ENCODE measurements at places on chromosomes 16 and 17.

- DNase-seq = peak; percentile 42
Measured at GRCh38 chr17:16214190-16215001, 938 bp downstream of the NCOR1 start.

- DNase-seq = no peak
Measured at GRCh38 chr16:72797621-72798020, 250.3 kb downstream of the ZFHX3 start.

- no peak for DNase-seq
Measured at GRCh38 chr17:80283116-80283852, 22.6 kb downstream of the RNF213 start.

DNA sequence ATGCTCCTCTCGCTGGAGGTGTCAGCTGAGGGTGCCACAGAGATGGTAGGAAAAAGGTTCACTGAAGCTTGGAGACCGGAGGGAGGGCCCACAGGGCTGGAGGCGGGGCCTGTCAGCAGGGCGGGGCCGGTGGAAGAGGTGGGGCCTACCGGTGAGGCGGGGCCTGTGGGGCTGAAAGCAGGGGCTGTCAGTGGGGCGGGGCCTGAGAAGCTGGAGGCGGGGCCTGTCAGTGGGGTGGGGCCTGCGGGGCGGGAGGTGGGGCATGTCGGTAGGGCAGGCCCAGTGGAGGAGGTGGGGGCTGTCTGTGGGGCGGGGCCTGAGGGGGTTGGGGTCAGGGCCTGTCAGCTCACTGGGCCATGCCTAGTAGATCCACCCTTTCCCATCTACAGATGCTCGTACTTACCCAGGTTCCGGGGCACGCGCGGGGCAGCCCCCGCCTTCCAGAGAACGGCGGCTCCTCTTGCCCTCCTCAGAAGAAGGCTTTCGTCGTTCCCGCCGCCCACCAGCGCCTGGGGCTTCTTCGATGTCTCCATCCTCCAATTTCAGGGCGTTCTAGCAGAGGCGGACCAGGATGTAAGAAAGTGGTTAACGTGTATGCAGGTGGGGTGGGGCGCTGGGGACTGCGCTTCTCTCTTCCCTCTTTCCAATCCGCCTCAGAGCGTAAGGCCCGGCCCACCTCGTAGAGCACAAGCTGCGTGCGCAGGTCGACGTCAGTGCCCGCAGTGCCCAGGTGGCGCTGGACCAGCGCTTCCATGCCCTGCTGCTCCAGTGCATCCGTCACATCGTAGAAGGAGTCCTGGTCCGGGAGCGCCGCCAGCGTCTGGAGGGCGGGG lies 9.8 kb downstream of the TMEM208 start:
- DNase-seq = peak; percentile 55

DNA sequence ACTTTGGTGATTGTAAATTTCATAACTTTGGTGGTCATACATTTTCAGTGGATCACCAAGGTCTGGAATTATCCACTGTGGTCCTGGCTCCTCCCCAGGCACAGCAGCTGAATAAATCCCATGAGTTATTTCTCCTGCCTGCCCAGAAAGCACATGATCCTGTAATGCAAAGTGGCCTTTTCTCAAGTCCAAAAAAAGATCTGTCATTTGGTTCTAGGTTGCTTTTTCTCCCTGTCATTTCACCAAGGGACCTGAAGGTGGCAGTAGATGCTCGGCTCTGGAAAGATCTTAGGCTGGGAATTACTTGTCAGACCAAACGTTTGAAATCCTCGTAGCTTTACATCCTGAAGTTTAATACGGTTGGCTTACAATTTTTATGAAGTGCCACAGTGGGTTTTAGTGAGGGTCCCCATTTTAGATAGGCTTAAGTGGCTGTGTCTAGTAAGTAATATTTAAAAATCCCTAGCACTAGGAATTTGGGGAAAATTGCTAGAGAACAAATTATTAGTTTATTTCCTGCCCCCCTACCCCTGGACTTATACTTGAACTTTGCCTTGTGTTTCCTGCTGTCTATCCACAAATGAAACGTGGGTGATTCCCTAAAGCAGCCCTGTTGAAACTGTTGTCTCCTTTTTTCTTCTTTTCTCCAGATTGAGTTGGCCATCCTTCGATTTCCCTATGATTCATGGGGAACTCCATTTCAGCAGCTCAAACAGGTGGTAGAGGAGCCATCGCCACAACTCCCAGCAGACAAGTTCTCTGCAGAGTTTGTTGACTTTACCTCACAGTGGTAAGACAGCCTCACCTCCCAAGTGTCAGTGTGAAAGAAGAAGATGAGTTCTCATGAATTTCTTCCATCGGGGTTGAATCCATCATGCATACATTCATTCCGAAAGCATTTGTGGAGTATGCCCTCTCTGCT lies 111.7 kb downstream of the MAP2K6 start:
- peak; percentile 70 for DNase-seq

DNA sequence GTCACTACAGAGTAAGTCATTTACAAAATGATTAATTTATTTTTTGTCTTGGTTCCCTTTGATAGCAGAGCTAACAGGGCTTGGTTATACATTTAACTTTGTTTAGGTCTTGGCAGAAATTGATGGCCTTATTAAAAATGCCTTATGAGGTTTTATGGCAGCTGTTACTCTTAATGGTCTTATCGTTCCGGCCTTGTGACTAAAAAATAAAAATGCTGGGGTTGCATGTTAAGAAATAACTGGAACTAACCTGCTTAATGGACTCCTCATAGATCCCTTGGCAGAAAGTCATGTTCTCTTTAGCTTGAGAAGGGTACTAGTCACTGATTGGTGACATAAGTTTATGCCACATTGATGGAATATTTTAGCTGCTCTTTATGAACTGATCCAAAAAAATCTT lies 18.3 kb downstream of the COX11 start:
- DNase-seq = no peak

DNA sequence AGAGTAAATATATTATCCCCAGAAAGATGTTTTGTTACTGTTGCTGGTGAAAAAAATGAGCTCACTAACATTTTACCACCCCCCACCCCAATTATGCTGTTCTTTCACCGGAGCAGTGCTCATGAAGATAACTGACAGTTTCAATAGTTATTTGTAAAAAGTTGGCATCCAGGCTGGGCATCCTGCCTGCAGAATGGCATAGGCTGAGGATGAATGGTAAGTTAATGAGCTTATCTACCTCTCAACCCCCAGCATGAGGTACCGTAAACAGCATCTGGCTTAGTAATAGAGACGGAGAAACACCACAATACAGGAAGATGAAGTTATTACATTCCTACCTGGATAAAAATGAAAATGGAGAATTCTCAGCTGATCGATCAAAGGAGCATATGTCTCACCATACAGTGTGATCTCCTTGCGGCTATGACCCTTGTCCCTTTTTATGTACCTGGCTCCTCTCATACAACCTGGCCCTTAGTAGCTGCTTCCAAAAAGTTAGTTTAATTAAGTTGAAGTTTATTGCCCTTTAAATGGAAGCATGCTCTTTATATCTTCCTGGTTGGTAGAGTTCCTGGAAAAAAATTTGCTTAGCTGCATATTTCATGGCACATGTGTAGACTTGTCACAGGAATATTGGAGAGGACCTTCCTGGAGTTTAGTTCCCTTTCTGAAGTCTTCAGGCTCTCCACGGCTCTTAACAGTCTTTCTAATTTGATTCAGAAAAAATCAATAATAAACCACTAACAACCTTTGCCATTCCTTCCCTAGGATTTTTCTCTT lies 61.2 kb upstream of the MPHOSPH6 start:
- DNase-seq = no peak

GRCh38 chr16:67198238-67198734 lies 645 bp upstream of the ELMO3 start:
- peak; percentile 21 for DNase-seq

DNA sequence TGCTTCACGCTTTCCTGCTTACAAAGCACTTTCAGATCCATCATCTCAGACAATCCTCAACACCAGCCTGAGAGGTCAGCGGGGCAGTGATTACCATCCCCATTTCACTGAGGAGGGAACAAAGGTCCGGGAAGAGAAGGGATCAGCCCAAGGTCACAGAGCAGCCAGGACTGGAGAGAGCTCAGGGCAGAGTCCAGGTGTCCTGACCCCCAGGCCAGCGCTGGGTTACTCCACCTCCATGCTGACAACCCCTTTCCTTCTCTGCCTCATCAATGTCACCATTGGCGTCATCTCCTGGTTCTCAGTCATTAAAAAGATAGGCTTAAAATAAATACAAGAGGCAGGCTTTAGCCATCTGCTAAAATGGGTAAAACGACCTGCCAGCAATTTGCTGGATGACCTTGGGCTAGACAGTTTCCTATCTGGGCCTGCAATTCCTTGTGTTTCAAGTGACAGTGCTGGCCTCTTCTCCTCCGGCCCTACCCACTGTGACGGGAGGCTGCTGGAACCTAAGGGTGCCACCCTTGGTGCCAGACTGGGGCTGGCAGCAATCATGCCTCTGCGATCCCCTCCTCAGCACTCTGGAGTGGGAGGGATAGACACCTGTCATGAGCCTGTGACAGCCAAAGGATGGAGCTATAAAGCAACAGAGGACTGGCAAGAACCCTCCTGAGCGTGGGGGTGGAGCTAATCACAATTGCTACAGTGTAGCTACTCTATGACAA lies 79.5 kb upstream of the CCL1 start:
- no peak for DNase-seq

DNA sequence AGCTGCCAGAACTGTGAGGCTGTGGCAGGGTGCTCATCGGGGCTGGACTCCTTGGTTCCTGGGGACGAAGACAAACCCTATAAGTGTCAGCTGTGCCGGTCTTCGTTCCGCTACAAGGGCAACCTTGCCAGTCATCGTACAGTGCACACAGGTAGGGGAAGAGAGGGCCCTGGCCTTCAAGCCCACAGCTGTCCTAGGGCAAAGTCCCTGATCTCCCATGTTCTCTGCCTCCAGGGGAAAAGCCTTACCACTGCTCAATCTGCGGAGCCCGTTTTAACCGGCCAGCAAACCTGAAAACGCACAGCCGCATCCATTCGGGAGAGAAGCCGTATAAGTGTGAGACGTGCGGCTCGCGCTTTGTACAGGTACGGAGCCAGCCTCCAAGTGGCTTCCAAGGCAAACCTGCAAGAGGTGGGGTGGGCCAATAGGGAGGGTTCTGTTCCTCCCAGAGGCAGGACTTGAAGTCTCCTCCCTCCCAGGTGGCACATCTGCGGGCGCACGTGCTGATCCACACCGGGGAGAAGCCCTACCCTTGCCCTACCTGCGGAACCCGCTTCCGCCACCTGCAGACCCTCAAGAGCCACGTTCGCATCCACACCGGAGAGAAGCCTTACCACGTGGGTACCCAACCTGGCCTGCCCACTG lies 3.7 kb downstream of the BCL6B start:
- DNase-seq = no peak

DNA sequence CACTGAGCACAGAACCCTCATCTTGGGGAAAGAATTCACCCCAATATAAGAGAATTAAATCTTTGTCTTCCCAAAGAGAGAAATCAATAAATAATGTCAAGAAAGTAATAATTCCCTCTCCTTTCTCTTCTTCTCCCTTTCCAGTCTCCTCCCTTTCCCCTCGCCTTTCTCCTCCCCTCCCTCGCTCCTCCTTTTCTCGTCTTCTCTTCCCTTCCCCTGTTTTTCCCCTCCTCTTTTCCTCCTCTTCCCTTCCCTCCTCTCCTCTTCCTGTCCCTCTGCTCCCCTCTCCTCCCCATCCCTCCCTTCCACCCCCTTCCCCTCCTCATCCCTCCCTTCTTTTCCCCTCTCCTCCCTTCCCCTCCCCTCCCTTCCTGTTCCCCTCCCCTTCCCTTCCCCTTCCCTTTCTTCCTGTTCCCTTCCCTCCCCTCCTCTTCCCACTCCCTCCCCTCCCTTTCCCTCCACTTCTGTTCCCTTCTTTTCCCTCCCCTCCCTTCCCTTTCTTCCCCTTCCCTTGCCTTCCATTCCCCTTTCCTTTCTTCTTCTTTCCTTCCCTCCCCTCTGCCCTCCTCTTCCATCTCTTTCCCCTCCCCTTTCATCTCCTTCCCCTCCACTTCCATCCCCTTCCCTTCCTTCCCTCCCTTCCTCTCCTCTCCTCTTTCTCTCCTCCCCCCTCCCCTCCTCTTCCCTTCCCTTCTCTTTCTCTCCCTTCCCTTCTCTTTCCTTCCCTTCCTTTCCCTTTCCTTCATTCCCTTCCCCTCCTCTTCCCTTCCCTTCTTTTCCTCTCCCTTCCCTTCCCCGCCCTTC lies 363.6 kb downstream of the SHISA9 start:
- no peak for DNase-seq

- no peak for DNase-seq
Measured at GRCh38 chr17:48128400-48128799, 20.8 kb downstream of the SNX11 start.

DNA sequence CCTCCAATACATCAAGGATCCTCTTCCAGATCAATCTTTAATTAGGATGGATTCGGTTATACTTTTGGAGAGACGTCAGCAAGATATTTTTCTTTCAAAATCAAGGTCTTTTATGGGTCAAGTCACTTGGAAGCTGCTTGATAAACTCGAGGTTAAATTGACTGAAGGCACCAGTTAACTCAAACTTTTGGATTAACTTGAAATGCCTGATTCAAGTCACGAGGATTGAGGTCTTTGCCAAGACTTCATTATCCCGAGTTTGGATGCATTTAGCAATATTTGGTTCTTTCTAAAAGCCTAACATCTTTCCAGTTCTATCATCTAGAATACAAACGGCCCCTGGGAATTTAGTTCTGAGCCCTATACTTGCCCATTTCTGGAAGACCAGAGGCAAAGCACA lies 82.9 kb downstream of the MYH11 start:
- DNase-seq = no peak

- DNase-seq = no peak
Measured at GRCh38 chr16:85457366-85457765, 155.8 kb upstream of the GSE1 start.

- no peak for DNase-seq
Measured at GRCh38 chr16:84041881-84042280, 714 bp downstream of the SLC38A8 start.

- DNase-seq = no peak
Measured at GRCh38 chr17:50097926-50098325, 2.8 kb downstream of the PDK2 start.

- no peak for DNase-seq
Measured at GRCh38 chr16:65817066-65817465, 549.4 kb upstream of the CDH5 start.

DNA sequence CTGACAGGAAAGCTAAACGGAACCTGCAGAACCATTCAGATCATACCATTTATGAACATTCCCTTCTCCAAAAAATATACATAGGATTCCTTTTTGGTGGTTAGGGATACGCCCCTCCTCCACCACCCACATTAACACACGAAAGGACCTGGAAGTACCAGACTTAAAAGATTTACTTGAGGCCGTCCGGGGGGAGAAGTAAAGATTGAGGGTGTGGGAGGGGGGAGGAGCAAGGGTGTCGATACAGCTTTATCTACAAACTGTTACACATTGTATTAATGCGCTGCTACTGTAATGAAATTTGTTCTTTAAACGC lies 537 bp downstream of the PALB2 start:
- peak; percentile 6 for DNase-seq

- no peak for DNase-seq
Measured at GRCh38 chr16:50653633-50654519, 27.2 kb downstream of the SNX20 start.

- peak; percentile 61 for DNase-seq
Measured at GRCh38 chr17:73342541-73343167, 30.9 kb upstream of the CDC42EP4 start.

- DNase-seq = peak; percentile 86
Measured at GRCh38 chr17:30332057-30332542, 1.8 kb downstream of the TMIGD1 start.
